Esophagus squamous epithelium (tissue), 5 donors: ENCODE measurements at places on chromosomes 5 and 9.

- DNase-seq = no peak
Observed at GRCh38 chr9:77587851-77588250, 60.3 kb downstream of the GNA14 start.

- DNase-seq = no peak
Observed at GRCh38 chr9:122201641-122202040, 27.1 kb downstream of the LHX6 start.

DNA sequence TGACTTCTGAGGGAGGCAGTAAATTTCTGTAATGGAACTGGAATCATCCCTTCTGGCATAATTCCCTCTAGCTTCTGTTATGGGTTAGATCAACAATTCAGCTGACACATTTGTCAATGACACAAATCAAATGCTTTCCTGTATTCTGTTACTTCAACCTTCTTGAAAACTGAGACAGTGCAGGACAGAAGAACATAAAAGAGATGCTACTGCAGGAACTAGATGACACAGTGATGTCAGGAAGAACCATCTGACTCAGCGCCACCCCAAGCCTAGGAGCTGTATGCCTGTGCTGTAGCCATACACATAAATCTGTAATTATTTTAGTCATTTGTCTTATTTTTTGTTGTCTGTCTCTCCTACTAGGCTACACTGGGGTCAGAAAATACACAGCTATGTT is 18.2 kb upstream of the CEP120 start:
- no peak for DNase-seq

DNA sequence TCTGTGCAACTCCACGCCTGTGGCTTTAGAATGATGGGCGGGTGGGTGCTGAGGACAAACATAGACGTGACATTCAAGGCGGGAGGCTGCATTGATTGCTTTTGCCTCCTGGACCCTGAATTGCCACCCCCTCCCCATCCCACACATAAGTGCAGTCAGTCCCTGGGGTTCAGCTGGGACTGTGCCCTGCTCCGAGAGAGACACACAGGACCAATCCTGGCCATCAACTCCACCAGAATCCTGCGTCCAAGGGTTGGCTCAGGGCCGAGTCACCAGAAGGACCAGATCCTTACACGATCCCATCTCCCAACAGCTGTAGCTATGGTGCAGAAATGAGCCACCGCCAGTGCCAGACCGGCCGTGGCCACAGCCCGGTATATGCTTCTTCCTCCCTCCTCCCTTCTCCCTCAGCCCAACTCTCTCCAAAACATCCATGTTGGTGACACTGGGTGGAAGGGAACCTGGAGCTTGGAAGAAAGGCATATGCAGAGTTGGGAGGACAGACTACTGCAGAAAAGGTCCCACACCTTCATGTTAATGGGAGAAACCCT is 27.4 kb downstream of the IRX2 start:
- no peak for DNase-seq

GRCh38 chr5:147555176-147555575 is 45.3 kb upstream of the DPYSL3 start:
- DNase-seq = no peak
